GM04503 (cell line): ENCODE measurements at places on chromosomes 7 and 10.

DNA sequence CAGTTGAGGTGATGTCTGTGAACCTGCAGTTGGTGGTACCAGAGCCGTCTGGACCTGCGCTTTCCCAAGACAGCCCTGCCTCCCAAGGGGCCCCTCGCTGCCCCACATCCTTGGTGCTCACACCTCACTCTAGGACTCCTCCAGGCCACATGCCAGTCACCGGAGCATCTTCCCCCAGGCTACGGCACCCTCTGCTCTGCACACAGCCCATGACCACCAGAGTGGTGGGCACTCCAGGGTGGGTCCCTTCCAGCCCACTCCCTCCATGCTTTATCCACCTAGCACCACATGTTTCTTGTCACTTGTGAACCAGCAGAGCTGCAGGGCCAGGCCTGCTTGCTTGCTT lies 183.7 kb upstream of the SH2B2 start:
- no peak for DNase-seq

- no peak for DNase-seq
Observed at GRCh38 chr7:48360574-48360973, 189.3 kb downstream of the ABCA13 start.

GRCh38 chr7:56290548-56290947 lies 174.3 kb upstream of the NUPR2 start:
- no peak for DNase-seq

DNA sequence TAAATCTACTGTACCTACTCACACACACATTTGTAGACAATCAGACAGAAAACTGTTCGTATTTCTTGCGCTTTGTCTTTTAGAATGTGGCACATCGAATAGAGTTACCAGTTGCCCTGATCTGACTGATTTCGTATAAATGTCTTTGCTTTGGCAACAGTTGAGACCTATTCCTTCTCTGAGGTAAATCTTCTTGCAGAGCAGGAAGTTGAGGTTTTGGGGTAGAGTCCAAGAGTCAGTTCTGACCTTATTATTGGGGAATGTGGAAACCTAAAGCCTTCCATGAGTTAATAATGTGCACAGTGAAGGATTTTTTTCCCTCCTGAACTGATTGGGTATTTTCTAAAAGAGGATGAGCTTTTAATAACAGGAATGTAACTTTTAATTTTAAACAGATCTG lies 135.3 kb downstream of the KIAA1217 start:
- peak; percentile 82 for DNase-seq

DNA sequence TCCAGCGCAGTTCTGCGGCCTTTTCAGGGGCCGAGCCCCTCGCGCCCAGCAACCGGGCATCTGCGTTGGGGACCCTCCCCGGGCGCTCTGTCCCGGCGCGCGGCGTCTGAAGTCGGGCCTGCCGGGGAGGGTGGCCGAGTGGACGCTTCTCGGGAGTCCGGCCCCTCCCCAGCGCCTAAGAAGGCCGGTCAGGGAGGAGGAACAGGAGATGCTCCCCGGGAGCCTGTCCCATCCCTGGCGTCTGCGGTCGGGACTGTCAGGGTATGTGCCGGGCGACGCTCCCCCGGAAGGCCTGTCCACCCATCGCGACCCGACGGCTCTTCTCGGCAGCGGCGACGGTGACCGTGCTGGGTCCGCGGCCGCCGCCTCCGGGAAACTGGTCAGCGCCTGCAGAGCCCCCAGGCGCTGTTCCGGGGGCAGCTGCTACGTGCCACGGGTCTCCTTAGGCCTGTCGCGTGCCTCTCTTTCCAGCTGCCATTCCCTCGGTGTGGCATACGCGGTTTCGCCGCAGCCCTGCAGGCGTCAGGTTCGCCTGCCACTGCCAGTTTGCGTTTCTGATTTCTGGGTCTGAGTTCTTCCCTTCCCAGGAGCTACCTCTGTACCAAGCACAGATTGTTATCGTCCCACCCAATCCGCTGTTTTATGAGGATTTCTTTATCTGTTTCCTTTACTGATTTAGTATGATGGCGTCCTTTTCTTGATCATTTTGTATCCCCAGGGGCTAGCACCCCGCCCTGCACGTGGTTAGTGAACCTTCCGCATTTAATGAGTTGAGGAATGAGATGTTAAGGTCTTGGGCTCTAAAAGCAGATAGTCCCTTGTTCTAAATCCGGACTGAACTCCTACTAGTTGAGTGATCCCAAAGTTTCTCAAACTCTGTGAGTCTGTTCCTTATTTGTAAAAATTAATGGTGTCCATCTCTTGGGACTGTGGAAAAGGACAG lies 782 bp downstream of the IFIT5 start:
- DNase-seq = no peak
